Mammary epithelial cell (primary cell): ENCODE measurements at places on chromosomes 13 and 19. TPM values are rescaled to one million over a fixed set of nuclear protein-coding genes. Genes with fewer than 3 reads are reported as not detected.

- no peak for DNase-seq
These were observed 68.6 kb upstream of the MIR17HG start for GRCh38 chr13:91278888-91279287.

- DNase-seq: no peak
These were observed 10.4 kb upstream of the GPR32 start for GRCh38 chr19:50759886-50760285.

ZIM2 gene
- total RNA-seq: not detected

GRCh38 chr13:113840541-113841352, 23.1 kb downstream of the GAS6 start:
- DNase-seq: no peak

- DNase-seq: no peak
These were observed 88.8 kb downstream of the GNG7 start for GRCh38 chr19:2613507-2614295.

DNA sequence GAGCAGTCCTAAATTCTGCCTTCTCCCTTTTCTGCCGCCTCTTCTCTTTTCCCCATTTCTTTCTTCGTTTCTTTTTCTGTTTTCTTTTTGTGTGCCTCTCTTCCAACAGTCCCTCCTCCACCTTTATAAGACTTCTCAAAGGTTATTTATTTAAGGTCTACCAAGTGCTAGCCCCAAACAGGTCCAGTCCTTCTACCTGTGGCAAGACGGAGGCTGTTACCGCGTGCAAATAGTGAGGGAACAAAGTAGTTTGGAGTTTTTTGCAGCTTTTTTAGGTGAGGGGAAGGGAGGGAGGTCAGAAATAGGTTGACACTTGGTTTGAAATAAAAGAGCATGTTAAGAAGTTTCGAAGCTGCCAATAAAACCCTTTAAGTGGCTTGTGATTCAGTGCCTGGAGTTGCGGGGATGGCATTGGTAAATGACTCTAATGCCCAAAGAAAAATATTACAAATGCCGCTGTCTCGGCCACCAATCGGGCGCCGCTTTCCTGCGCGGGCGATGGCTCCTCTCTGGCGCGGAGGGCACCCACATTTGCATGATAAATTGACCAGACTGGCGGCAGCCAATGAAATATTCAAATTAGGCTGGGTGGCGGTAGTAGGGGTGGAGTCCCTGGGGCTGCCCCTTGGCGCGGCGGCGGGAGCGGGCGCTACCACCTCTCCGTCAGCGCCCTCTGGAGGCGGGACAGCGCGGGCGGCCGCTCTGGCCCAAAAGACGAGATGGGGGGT, 7.5 kb upstream of the TSHZ3 start:
- DNase-seq: no peak

- no peak for DNase-seq
These were observed 164.8 kb downstream of the DACH1 start for GRCh38 chr13:71702253-71702652.

DNA sequence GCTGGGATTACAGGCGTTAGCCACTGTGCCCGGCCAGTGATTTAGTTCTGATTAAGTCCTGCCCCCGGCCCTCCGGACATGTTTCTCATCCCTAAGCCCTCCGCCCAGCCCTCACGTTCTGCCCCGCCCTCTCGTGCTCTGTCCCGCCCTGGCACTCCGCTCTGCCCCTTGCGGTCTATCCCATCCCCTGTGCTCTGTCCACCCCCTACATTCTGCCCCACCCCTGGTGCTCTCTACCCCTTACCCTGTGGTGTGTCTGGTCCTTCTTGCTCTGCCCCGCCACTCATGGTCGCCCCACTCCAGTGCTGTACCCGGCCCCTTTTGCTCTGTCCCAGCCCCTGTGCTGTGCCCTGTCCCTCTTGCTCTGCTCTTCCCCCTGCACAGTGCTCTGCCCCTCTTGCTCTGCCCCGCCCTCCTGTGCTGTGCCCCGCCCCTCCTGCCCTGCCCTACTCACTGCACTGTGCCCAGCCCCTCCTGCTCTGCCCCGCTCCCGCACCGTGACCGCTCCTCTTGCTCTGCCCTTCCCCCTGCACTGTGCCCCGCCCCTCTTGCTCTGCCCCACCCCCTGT, 3.0 kb downstream of the GTPBP3 start:
- DNase-seq: no peak

GRCh38 chr19:17246681-17247425, 1.1 kb upstream of the NR2F6 start:
- DNase-seq: peak; percentile 21

MIR17HG gene
- 5.2 and 5.7 TPM in 2 replicates for total RNA-seq

- DNase-seq: no peak
These were observed 664.0 kb upstream of the ARGLU1 start for GRCh38 chr13:107231944-107232343.

DNA sequence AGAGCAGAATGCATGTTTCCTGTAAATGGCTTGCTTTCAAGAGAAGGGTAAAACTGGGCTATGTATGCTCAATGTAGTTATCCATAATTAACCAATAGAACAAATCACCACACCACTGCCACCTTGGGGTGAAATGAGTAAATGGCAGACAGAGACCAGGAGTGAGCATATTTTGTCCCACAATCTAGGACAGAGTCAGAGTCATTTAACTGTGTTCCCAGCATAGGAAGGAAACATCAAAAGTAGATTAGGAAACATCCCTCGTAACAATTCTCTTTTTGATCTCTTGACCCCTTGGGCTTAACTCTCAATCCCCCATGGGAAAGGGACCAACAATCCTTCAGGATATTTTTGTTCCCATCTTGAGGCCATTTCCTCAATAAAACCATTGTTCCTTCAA, 224.8 kb downstream of the NHLRC3 start:
- DNase-seq: peak; percentile 37

DNA sequence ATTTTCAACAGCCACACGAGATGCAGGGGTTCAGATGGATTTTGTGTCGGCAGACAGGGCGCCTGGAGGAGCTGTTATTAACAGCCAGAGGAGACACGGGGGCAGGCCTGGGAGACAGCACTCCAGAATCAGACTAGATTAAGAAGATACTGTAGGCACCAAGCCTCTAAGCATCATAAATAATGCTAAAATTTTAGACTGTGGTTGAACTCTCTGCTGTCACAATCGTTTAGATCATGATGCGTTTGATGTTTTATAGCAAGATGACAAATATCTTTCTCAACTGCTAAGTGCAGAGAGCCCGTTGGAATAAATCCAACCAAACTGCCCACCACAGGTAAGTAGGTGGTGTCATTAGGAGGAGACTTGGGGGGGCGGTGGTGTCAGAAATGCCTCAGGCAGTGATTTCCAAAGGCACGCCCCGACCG, 63.9 kb downstream of the CEBPG start:
- DNase-seq: no peak

- no peak for DNase-seq
These were observed 559 bp upstream of the SSBP4 start for GRCh38 chr19:18418483-18419194.

BLOC1S3 gene
- 7.8 TPM for total RNA-seq

DNA sequence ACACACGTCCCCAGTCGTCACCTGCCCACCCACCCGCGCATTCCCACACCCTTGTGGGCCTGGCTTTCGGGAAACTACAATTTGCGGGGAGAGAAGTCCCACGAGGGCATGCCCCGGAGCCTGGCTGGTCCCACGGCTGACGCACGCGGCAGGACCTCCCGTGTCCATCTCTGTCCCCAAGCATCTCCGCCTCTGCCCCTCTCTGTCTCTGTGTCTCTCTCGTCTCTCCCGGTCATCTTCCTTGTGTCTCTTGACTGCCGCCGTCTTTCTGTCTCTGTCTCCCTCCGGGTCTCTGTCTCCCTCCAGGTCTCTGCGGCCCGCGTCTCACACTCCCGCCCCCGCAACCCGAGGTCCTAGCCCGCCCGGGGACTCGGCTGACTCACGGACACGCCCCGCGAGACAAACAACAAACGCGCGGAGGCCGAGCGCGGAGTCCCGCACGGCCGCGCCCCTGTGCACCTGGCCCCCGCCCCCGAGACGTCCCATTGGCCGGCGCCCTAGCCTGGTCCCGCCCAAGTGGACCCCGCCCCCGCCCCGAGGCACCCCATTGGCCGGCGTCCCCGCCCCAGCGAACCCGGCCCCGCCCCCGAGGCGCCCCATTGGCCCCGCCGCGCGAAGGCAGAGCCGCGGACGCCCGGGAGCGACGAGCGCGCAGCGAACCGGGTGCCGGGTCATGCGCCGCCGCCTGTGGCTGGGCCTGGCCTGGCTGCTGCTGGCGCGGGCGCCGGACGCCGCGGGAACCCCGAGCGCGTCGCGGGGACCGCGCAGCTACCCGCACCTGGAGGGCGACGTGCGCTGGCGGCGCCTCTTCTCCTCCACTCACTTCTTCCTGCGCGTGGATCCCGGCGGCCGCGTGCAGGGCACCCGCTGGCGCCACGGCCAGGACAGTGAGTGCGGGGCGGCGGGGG, at the start of gene FGF22:
Gene FGF22 (plus strand): TSS at position 627 of the 908 bp plus-strand sequence. CDS start 47 bp downstream, at position 674.
- DNase-seq: peak; percentile 88

- peak; percentile 61 for DNase-seq
These were observed 230.0 kb downstream of the DCT start for GRCh38 chr13:94249512-94249911.

GRCh38 chr19:18173572-18174288, at the start of gene IFI30:
Gene IFI30, plus strand, starts transcription at chr19:18173813. Its CDS starts 29 bp downstream, at chr19:18173842.
- DNase-seq: no peak

CEACAM20 gene
- total RNA-seq: not detected in 2 replicates

DNA sequence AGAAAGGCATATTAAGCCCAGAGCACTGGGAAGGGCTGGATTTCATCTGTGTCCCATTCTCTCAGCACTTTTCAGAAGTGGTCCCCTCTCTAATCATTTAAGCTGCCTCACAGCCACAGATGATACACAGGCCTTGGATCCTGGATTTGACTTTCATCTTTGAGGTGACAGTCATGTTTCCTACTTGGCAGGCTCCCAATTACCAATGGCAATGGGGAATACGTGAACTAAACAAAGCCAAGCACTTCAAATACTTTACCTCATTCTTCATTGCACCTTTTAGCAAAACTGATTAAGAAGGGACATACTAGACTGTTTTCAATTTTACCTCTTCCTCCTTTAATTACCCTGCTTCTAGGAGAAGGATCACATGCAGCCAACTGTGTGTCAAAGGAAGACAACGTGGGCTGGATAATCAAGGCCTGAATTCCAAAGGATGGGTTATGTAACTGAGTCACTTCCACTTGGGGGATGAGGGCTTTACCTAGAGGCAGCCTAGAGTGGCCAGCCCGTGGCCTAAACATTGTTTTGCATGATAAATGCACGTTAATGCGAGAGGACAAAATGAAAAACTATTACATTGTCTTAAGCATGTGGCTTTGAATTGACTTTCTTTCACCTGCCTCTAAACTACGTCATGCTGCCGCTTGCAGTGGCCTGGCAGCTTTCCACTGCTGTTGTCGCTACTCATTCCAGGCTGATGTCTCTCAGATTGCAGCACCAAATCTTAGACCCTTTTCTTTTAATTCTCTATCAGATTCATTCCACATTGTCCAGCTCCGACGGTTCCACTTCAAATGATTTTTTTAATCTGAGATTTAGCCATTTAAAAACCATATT, 95.0 kb downstream of the KCTD12 start:
- peak; percentile 13 for DNase-seq
